CD4-positive, alpha-beta T cell treated with Interleukin-17A for 1 hour (primary cell): ENCODE measurements at places on chromosomes 5 and 9.

- peak; percentile 7 for DNase-seq
Measured at GRCh38 chr9:109918339-109919163, 138.6 kb downstream of the PALM2AKAP2 start.

GRCh38 chr5:39083968-39084367, 9.8 kb upstream of the RICTOR start:
- no peak for DNase-seq

DNA sequence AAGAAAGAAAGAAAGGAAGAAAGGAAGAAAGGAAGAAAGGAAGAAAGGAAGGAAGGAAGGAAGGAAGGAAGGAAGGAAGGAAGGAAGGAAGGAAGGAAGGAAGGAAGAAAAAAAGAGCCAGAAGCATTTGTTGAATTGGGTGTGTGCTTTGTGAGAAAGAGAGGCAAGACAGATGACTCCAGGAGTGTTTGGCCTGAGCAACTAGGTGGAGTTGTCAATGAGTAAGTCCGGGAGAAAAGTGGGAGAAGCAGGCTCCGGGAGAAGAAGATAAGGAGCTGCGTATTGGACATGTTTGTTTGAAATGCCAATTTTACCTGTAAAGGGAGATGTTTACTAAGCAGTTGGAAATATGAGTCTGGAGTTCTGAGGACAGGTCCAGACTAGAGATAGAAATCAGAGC, 15.1 kb upstream of the GCNT1 start:
- no peak for DNase-seq

GRCh38 chr9:97319395-97319794, 11.9 kb downstream of the CCDC180 start:
- no peak for DNase-seq

GRCh38 chr5:100846772-100847171, 56.3 kb downstream of the ST8SIA4 start:
- no peak for DNase-seq

GRCh38 chr9:133951265-133951664, 40.9 kb downstream of the VAV2 start:
- no peak for DNase-seq

GRCh38 chr9:5278486-5278885, 26.0 kb downstream of the RLN2 start:
- no peak for DNase-seq

DNA sequence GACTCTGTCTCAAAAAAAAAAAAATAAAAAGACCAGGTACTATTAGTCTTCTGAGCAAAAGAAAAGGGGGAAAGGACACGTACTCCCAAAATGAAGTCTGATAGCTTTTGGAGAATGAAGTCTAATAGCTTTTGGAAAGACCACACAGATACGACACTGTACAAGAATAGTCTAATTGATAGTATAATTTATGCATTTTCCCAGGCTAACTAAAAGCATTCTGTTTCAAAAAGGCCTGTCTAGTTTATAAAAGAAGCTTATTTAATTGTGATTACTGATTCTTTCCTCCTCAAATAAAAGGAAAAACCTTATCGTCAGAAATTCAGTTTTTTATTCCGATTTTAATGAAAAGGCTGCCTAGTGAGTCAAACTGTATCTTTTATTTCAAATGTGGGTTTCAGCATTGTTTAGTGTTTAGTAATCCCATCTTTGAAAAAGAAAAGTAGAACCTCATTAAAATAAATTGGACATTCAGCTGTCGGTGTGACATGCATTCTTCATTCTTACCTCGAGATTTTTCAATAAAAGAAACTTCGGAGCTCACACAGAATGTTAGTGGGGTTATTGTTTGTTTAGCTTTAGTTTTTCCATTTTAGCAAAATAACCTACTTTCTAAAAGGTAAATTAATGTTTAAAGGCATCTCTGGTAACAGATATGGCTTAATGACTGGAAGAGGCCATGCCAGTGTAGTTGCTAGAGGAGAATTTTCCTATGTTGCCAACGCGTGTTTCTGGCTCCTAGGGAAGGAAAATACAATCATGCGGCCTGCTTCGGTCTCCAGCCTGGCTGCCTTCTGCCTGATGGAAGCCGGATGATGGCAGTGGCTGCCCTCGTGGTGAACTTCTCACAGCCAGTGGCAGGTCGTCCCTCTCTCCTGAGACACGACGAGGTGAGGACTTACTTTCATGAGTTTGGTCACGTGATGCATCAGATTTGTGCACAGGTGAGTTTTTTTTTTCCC, 70.0 kb downstream of the NLN start:
- no peak for DNase-seq
